ENCODE measurements at places on chromosomes 7 and 10.

DNA sequence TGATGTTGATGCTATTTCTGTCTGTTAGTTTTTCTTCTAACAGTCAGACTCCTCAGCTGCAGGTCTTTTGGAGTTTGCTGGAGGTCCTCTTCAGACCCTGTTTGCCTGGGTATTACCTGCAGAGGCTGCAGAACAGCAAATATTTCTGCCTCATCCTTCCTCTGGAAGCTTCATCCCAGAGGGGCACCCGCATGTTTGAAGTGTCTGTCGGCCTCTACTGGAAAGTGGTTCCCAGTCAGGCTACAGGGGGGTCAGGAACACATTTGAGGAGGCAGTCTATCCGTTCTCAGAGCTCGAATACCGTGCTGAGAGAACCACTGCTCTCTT, 13.3 kb upstream of the CYP3A5 start:
- DNase-seq: no peak

GRCh38 chr10:48632166-48632565, 27.3 kb upstream of the ARHGAP22 start:
- DNase-seq: no peak

DNA sequence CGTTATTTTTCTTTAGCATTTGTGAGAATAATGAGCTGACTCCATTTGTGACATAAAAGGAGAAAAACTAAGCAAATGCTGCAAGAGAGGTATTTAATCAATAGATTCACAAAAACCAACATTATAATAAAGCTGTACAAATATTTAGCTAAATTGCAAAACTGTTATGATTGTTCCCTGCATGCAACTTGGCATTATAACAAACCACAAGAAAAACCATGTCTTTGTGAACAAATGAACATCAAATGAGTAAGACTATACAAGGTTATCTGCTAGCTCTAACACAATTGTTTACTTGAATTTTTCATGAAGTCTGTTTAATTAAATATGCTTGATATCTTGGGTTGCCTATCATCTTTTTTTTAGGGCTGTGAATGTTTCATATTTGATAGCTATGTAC, 50.8 kb upstream of the PPP1R9A start:
- no peak for DNase-seq

DNA sequence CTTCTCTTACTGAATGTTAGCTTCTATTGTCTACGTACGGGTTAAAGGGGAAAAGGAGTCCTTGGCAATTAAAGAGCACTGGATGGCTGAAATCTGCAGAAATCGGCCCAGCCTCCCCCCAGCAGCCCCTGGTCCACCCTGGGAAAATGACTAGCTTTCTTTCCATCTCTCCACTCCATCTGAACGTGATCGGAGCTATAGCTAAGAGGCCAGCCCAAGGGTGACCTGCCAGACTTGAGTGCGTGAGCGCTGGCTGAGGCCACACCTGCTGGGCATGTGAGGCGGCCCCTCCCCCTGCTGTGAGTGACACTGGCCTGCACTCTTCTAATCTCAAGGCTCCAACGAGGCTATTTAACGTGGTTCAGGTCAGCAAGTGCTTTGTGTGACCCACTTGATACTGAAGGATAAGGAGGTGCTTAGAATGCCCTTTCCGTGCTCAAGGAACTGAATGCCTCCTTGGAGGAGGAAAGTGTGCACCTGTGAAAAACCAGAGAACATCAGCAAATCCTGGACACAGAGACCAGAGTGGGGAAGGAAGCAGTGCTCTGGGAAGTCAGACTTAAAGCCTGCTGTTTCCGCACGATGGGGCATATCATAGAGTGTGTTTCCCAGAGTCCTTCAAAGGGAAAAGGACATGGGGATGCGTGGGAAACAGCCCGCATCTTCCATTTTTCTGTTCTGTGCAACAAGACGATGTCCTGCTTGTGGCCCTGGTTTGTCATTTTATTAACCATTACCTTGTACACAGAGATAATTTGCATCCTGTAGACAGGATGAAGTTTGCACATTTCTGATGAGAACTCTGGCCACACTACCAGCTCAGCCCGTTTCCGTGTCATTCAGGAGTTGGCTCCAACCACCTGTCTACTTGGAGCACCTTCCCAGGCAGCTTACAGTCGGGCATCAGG, 12.5 kb upstream of the MNX1 start:
- DNase-seq: no peak

GRCh38 chr7:117098457-117098856, 145.2 kb downstream of the ST7 start:
- no peak for DNase-seq

DNA sequence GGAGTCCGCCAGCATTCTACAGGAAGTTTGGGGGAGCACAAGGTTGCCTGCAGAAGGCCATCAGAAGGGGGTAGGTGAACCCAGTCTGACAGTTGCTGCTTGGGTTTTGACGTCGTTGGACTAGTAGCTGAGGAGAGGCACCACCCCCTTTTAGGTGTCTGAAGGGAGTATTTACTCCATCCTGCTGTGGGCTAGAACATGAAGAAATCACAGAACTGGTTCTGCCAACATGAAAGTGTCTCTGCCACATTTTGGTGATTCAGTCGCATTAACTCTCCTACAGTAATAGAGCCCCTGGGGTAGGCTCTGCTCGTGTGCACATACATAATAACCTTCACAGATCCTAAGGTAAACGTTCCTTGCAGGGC, 834 bp upstream of the TRIL start:
- no peak for DNase-seq

- no peak for DNase-seq
Measured at GRCh38 chr7:897771-898376, 21.5 kb downstream of the GET4 start.

DNA sequence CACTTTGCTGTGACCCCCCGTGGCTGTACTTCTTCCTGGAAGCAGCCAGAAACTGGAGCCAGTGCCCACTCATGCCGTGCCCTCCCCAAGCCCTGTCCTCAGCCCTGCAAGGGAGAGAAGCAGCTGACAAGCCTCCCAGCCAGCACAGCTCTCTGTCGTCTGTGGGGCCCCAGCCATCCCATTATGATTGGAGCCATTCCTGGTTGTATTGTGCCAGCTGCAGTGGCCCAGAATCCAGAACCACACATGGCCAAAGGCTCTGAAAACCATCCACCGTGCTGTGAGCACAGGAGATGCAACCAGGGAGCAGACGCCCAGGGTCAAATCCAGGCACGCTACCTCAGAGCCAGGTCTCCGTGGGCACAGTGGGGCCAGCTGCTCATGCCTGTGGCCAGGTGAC, 18.7 kb downstream of the GRID2IP start:
- no peak for DNase-seq

GRCh38 chr7:7220821-7221220, 38.5 kb downstream of the C1GALT1 start:
- no peak for DNase-seq

GRCh38 chr10:17062009-17062408, 67.6 kb downstream of the CUBN start:
- DNase-seq: no peak

DNA sequence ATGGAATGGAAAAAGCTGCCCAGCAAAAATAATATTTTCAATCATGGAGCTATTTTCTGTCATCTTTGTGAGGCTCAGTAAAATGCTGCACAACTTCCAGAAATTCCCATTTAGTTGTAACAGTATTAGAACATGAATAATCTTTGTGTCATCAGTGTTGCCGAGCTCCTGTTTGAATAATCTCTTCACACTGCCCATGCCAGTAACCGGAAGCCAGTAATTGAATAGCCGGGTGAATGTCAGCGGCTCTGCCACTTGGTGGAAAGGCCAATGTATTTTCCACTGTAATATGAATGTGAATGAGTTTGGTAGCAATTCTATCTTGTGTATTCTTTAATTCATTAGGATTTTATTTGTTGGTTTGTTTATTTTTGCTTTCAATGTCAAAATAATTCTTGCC, 172.5 kb upstream of the INSYN2A start:
- no peak for DNase-seq

GRCh38 chr7:138238734-138239659, 162.7 kb downstream of the AKR1D1 start:
- DNase-seq: no peak

DNA sequence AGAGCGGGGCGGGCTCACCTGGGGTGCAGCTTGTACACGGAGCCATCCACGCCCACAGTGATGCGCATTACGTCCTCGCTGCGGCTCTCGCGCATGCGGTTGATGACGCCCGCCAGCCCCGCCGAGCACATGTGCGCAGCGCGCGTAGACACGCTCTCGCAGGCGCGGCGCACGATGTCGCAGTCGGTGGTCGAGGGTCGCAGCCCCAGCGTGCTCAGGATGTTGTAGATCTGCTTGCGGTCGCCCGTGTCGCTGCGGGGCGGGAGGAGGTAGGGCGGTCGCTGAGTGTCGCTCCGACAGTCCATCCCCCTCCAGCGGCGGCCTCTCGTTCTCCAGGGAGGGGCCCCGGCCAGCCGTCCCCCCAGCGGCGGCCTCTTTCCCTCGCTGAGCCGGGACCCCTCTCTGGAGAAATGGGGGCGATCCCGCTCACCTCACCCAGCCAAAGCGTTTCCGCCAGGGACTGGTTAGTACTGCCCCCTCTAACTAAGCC, 4.4 kb upstream of the MYL7 start:
- DNase-seq: no peak
